ENCODE measurements at places on chromosomes 1 and 21. TPM values are rescaled to one million over a fixed set of nuclear protein-coding genes. Genes with fewer than 3 reads are reported as not detected.

DNA sequence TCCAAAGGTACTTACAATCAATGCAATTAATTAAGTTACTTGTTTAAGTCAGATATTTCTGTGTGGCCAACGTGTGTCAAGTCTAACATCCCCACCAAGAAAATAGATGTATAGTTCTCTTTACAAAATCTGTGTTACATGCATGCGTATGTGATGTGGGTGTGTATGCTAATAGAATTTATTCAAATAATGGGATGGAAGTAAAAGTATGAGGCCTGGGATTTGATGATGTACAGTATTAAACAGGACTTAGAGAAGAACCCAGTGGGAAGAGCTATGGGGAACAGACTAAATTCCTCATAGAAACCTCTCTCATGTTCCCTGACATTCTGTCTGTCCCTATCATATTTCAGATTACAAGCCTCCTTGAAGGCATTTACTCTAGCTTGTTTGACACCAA is 72.5 kb downstream of the IFI44 start:
- H3K27ac ChIP-seq = no peak overlapping the region
- H3K4me1 ChIP-seq = no peaks in the 10 kb centered on the region
- H3K36me3 ChIP-seq = no peaks in the 10 kb centered on the region

DNA sequence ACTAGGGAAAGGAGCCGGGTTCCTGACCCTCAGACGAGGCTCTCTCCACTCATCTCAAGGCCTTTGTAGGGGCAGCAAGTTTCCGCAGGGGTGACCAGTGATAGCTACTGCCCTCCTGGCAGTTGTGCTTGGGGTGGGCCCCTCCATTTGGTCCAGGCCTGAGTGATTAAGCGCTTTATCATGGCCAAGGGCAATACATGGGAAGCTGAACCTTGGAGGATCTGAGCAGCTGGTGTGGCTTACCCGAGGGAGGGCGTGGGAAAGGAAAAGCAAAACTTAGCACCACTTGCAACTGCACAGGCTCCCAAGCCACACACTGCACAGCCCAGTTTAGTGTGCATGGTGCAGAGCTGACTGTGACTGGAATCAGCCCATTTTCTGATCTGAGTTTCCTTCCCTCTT is 47.8 kb downstream of the GADD45A start:
- H3K4me3 ChIP-seq = no peak overlapping the region
- H3K4me1 ChIP-seq = peaks cover 20% of the 10 kb centered on the region
- H3K27me3 ChIP-seq = no peaks in the 10 kb centered on the region
- no peak overlapping the region for H3K27ac ChIP-seq

DNA sequence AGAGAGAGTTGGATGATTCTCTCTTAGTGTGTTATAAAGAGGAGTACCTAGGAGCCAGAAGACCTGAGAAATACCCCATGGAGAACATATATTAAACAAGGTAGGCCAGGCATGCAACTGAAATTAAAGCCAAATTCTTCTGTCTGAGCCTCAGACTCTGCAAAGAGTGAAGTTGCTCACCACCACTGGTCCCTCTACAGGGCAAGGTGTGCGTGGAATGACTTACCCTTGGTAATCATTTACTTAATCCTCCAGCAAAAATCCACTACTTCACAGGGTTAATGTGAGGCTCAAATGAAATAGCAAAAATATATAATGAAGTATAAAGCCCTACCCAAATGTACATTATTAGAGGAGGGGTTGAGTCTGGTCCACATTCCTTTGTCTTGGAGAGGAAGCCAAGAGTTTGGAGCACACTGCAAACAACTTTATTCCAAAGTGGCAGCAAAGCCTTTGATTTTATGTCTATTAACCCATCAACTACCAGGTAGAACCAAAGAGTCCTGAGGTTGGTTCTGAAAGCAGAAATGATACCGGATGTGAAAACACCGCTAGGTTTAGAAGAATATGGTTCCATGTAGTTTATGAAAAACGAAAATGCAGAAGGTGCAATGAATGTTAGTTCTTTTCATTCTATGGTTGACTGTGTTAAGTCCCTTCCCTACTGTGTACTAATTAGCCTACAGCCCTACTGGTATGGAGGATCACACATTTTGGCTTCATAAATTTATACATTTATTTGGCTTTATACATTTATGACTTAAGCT is 8.5 kb downstream of the SSR2 start:
- no peak overlapping the region for H3K27ac ChIP-seq
- H3K4me1 ChIP-seq = no peaks in the 10 kb centered on the region
- H3K27me3 ChIP-seq = no peaks in the 10 kb centered on the region
- no peak for DNase-seq

GRCh38 chr1:167173516-167174184 is 47.0 kb upstream of the POU2F1 start:
- H3K4me3 ChIP-seq = no peak overlapping the region
- H3K36me3 ChIP-seq = no peaks in the 10 kb centered on the region
- no peaks in the 10 kb centered on the region for H3K4me1 ChIP-seq
- DNase-seq = no peak
- H3K27me3 ChIP-seq = no peaks in the 10 kb centered on the region
- H3K27ac ChIP-seq = no peak overlapping the region

DNA sequence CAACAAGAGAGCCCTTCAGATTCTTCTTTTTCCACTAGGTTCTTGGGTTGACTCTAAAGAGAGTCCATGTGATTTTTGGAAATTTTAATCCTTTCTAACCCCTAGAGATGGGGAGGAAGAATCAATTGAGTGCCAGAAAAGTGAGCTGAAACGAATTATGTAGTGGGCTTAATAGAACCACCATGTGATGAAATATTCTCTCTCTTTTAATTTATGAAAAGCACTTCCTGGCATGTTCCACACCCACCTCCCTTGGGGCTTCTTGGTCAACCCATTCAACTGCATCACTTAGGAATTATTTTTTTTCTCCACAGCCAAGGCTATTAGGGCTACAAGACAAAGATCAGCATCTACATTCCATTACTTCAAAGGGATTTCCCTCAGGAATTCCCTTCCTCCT is 79.6 kb downstream of the ZC3H11B start:
- H3K27ac ChIP-seq = no peak overlapping the region
- no peaks in the 10 kb centered on the region for H3K27me3 ChIP-seq
- H3K36me3 ChIP-seq = no peaks in the 10 kb centered on the region
- no peak overlapping the region for H3K4me3 ChIP-seq

DNA sequence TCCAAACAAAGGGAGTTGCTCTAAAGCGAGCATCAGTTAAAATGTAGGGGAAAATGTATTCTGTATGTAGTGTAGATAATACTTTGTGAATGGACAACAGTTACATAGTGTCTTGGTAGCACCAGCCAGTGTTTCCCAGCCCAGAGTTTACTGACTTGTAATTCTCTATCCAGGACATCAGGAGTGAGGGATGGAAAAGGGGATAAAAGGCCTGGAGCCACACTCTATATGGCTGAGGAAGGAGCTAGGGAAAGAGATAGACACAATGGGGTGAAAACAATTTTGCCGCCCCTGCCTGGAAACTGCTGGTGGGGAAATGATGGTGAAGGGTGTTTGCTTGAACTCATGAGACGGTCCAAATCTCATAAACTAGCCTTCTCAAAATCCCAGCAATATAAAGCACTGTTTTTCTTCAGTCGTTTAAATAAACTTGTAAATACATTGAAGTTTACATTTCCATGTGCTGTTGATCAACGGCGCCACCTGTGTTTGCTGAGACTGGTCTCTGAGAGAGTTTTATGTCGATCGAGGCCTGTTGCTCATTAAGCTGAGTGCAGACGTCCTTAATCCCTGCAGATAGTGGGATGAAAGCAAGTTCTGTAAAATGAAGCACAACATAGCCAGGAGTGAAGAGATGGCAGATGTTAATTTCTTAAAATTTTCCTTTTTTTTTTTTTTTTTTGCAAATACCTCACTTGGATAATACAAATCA is 27.9 kb upstream of the AGO1 start:
- H3K4me1 ChIP-seq = peaks cover 14% of the 10 kb centered on the region
- DNase-seq = no peak
- no peaks in the 10 kb centered on the region for H3K27me3 ChIP-seq
- no peak overlapping the region for H3K4me3 ChIP-seq

KCNK1 gene
- not detected for polyA plus RNA-seq

PINK1 gene
- 21.6 TPM for polyA plus RNA-seq

All from CD14-positive monocyte (primary cell).